ENCODE measurements at places on chromosomes 3 and 15. TPM values are rescaled to one million over a fixed set of nuclear protein-coding genes. Genes with fewer than 3 reads are reported as not detected.

The EXD1 gene
- not detected for polyA plus RNA-seq

DNA sequence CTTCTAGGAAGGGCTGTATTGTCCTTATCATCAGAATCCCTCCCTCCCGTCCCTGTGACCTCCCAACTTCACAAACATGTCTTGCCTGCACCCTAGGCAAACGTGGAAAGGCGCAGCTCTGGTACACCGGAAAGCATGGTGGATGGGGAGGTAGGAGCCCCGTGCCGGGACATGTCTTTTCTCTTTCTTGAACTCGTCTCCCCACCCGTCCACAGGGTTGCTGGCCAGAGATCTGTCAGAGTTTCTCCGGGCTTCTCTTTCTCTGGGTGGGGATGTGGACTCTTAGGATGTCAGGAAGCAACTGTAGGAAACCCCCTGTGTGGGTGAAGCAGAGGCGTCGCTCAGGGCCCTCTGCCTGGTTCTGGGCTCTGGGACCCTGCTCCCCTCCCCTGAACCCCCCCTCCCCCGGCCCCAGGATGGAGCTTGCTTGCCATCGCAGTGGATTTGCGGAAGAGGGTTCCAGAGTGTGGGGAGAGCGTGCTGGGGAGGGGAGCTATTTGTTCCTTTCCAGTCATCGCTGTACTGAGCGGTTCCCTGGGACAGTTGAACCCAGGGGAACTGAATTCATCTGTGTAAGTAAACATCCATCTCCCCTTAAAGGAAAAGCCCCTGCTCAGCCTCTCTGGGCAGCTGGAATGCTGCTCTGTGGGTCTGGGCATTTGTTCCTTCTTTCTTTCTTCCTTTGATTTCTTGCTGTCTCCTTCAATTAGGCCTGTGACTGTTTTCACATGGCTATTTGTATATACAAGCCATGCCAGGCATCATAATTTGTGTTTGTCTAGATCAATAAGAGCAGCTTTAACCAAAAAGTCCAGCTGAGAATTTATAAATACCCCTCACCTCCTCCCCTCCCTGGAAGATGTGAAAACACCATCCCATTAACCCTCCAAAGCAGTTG is 72.8 kb downstream of the SMAD3 start:
- DNase-seq, result no peak

DNA sequence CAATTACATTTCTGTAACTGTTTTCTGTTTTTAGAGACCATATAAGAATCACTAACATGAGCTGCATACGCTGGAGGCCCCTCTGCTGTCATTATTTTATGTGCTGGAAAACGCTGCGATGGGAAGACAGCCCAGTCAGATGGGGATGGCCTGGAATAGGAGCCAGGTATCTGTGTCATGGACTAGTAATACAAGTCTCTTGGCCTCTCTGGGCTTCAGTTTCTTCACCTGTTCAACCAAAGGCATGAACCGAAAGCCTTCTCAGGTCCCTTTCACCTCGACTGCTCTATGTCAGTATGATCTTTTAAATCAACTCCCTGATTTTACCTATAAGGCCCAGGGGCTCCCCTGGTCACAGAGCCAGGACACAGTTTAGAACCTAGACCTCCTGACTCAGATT is 14.6 kb upstream of the RFTN1 start:
- no peak for DNase-seq

The CCR3 gene
- 0.21 TPM for polyA plus RNA-seq

DNA sequence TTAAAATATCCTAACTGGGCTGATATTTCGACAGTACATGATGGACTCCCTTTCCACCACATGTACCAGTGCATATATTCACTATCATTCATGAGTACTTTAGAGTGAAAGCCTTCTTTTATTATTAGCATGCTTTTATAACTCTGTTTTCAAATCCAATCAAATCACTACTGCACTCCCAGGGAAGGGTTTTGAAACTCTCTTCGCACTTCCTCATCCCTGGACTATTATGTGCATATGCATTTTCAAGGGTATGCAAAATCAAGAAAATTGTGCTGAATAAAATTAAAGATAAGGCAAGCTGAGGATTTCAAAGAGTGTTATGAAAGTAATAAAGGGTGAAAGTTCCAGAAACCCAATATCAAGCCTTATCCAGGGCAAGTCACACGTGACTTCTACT is 411.4 kb upstream of the PDZRN3 start:
- DNase-seq, result no peak

GRCh38 chr15:93171476-93171875 is 82.5 kb upstream of the RGMA start:
- no peak for DNase-seq

The IGSF11 gene
- polyA plus RNA-seq, result 0.65 TPM

- DNase-seq, result peak; percentile 73
These were observed 58.2 kb downstream of the ZBTB38 start for GRCh38 chr3:141426404-141427034.

Data from right lung (tissue), 10 donors.